ENCODE measurements at places on chromosomes 1 and 21. TPM values are rescaled to one million over a fixed set of nuclear protein-coding genes. Genes with fewer than 3 reads are reported as not detected.

DNA sequence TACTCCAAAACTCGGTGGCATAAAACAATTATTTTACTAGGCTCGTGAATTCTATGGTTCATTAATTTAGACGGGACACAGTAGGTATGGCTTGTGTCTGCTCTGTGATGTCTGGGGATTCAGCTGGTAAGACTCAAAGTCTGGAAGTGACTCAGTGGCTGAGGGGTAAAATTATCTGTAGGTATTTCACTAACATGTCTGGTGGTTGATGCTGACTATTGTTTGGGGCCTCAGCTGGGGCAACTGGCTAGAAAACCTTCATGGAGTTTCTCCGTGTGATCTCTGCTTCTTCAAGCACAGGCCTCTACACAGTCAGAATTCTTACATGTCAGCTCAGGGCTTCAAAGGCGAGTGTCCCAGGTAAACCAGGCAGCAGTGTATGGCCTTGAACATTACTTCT lies 41.2 kb upstream of the KLF17 start:
- H3K36me3 ChIP-seq: no peaks in the 10 kb centered on the region
- no peak overlapping the region for H3K4me3 ChIP-seq
- no peak overlapping the region for H3K27ac ChIP-seq
- DNase-seq: no peak
- H3K4me1 ChIP-seq: peaks cover 8% of the 10 kb centered on the region

The CCDC181 gene
- total RNA-seq: 4.2 TPM

DNA sequence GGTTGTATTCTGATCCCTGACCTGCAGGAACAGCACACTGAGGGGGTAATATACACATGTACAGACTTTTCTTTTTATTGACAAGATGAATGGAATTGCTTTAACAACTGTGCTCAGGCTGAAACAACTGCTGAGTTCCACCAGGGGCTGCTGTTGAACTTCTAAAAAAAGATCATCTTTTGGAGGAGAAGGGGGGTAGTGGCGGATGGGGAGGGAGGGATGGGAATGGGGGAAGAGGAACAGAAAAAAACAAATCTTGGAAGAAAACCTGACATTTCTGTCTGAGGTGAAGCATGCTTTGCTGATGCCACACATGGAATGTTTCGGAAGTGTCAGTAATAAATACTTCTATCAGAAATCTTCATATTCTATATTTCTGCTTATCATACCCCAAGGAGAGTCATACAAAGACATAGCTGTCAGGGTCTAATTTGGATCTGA lies 75.0 kb downstream of the RWDD3 start:
- H3K4me3 ChIP-seq: no peak overlapping the region
- H3K27ac ChIP-seq: no peak overlapping the region
- H3K36me3 ChIP-seq: no peaks in the 10 kb centered on the region
- no peaks in the 10 kb centered on the region for H3K4me1 ChIP-seq
- H3K27me3 ChIP-seq: no peaks in the 10 kb centered on the region

GRCh38 chr1:2294033-2294724 lies 66.1 kb downstream of the SKI start:
- peaks cover 2% of the 10 kb centered on the region for H3K4me1 ChIP-seq
- no peak for DNase-seq
- no peaks in the 10 kb centered on the region for H3K36me3 ChIP-seq
- H3K4me3 ChIP-seq: no peak overlapping the region

- H3K27ac ChIP-seq: no peak overlapping the region
- DNase-seq: no peak
- H3K36me3 ChIP-seq: no peaks in the 10 kb centered on the region
Observed at GRCh38 chr21:20445971-20446370, 552.2 kb upstream of the NCAM2 start.

Data from body of pancreas (tissue), 4 donors.